ENCODE measurements at places on chromosomes 11 and 22.

GRCh38 chr11:32290783-32291182 lies 144.6 kb downstream of the WT1 start:
- DNase-seq: no peak

GRCh38 chr11:128517451-128518230 lies 69.7 kb downstream of the ETS1 start:
- no peak for DNase-seq

DNA sequence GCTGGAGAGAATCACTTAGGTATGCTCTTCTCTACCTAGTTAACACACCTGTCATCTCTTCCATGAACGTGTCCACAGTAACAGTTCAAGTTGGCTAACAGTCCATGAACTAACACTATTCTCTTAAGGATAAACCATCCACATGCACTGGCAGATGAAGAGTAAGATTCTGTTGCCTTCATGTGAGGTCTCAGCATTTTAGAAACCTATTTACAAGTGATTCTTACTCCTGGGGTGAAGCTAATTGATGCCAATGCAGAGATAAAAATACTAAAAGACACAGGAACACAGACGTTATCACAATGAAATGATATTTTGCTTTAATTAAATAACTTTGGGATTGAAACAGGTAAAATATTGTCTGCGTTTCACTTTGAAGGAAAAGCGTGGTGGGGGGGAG lies 1.3 kb downstream of the LRRC4C start:
- DNase-seq: no peak

DNA sequence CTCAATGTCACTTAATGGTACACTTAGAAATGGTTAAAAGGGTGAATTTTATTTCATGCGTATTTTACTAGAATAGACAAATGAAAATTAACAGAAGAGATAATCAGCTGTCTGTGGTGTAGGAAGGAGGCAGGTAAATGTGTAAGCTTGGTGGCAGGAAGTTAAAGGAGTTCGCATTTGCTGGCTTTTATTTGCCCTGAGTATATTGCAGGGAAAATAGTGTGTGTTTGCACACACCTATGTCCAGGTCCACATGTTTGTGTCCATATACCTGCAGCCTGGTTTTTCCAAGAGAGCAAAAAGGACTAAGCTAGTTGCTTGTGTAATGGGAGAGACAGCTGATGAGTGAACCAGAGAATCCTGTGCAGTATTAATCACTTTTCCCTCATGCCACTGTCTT lies 16.0 kb downstream of the NTM start:
- DNase-seq: no peak

DNA sequence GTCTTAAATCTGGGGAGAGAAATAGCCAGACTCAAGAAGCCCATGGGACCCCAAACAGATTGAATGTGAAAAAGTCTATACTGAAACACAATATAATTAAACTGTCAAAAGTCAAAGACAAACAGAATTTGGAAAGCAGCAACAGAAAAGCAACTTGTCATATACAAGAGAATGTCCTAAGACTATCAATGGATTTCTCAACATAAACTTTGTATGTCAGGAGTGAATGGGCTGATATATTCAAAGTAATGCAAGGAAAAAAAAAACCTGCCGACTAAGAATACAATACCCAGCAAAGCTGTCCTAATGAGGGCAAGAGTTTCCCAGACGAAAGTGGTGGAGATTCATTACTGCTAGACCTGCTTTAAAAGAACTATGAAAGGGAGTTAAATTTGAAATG lies 73.2 kb downstream of the TBC1D22A start:
- no peak for DNase-seq

GRCh38 chr22:17639247-17639741 lies 737 bp downstream of the BCL2L13 start:
- DNase-seq: peak; percentile 51

DNA sequence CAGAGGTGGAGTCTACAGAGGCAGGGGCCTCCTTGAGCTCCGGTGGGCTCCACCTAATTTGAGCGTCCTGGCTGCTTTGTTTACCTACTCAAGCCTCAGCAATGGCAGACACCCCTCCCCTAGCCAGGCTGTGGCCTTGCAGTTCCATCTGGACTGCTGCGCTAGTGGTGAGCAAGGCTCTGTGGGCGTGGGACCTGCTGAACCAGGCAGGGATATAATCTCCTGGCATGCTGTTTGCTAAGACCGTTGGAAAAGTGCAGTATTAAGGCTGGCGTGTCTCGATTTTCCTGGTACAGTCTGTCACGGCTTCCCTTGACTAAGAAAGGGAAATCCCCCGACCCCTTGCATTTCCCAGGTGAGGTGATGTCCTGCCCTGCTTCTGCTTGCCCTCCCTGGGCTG lies 77.7 kb downstream of the GDPD4 start:
- DNase-seq: no peak

DNA sequence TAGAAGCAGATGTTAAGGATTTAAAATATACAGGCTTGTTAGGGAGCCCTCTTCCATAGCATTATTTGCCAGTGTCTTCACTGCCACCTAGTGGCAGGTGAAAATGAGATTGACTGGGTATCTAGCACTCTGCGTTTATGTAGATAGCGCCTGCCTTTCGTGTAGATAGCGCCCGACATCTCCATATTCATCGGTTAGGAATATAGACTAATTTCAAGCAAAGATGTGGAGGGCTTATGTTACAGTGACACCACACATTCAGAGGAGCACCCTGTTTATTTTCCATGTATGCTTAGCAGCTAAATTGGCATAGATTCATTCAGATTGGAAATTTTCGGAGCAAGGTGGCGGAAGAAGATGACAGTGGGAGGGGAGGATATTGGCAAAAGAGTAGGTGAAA lies 72.0 kb downstream of the SLC5A12 start:
- peak; percentile 41 for DNase-seq

DNA sequence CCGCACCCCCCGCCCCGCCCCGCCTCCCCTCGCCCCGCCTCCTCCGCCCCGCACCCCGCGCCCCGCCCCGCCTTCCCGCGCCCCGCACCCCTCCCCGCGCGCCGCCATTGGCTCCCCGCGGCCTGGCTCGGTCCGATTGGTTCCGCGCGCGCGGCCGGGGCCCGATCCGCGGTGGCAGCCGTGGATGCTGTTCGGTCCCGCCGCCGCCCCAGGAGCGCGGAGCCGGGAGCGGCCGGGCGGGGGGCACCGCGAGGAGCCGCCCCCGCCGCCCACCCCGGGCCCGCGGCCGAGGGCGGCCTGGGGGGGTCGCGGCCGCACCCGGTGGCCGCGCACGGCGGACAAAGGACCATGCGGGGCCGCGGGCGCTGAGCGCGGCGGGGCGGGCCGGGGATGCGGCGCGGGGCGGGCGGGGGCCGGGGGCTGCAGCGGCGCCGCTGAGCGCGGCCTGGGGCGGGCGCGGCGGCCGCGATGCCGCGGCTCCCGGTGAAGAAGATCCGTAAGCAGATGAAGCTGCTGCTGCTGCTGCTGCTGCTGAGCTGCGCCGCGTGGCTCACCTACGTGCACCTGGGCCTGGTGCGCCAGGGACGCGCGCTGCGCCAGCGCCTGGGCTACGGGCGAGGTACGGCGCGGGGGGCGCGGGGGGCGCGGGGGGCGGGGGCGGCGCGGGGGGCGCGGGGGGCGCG lies at the start of gene B4GALNT4:
B4GALNT4 (plus strand) TSS at position 164 of the 683 bp plus-strand sequence; CDS start at position 469, 305 bp downstream.
- no peak for DNase-seq

GRCh38 chr11:33608386-33608785 lies 92.2 kb downstream of the C11orf91 start:
- DNase-seq: no peak

GRCh38 chr22:23197836-23198235 lies 17.5 kb downstream of the BCR start:
- no peak for DNase-seq

- no peak for DNase-seq
Observed at GRCh38 chr11:111135101-111135500, 110.4 kb upstream of the POU2AF2 start.

DNA sequence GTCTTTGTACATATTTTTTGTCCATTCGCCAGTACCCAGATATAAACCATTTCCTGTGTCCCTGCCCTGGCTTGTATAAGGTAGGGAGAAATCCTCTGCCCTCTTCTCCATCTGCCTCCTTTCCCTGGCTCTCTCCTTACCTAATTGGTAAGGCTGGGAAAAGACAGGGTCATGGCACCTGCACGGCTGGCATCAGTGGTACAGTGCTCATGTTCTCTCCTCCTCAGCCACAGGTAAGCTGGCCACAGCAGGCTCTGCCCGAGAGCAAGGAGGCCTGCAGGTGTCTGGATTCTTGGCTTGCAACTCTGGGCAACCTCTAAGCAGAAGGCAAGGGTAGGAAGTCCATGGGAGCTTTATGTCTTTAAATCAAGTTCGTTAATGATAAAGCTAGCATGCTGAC lies 419.9 kb downstream of the BUD13 start:
- DNase-seq: no peak

- no peak for DNase-seq
Observed at GRCh38 chr11:128886406-128887124, 4.6 kb upstream of the KCNJ5 start.

DNA sequence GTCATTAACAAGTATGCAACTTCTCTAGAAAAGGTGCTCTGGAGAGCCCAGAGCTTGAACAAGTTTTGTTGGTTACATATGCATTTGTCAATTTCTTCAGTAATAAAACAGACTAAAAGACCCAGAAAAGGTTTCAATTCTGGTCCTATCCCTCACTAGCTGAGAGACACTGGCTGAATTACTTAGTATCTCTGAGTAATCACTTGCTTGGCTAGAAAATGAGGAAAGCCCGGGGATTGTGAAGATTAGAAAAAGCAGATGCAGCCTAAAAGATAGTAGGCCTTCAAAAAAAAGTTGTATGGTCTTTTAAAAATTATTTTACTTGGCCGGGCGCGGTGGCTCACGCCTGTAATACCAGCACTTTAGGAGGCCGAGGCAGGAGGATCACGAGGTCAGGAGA lies 41.2 kb downstream of the MAPK1 start:
- no peak for DNase-seq

DNA sequence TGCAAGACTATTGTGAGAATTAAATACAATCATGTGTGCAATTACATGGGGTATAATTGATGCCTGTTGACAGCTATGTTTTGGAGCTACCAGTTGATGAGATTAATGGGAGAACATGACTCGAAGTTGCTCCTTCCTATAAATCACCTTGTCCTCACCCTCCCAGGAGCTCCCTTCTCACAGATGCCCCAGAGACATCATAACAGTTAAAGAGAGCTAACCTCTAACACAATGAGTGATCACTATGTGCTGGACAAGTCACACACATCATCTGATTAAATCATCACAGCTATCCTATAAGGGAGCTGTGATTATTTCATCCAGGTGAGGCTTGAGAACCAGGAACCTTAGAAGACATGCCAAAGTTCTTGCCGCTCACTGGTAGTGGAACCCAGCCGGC lies 394.2 kb downstream of the NTM start:
- no peak for DNase-seq

GRCh38 chr11:9070749-9071491 lies 20.5 kb downstream of the SCUBE2 start:
- no peak for DNase-seq

GRCh38 chr11:112315057-112315720 lies 54.5 kb upstream of the PLET1 start:
- DNase-seq: no peak

DNA sequence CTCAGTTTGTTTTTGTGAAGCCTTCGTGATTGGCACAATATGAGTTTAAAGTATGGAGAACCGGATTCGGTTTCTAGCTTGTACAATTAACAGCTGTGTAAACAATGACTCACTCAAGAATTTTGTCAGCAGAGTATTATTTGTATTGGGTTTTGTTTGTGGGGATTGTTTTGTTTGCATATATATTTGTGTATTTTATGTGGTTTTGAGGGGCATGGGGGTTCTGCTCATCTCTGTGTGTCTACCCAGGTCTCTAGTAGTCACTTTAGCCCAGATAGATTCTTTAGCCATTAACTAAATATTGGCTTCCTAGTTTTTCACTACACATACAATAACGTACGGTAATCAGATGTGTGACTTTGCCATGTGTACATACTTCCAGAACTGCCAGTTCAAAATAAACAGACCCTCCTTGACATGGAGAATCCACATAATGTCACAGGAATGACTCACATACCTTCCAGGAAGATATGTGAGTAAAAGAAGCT lies 7.5 kb upstream of the MS4A7 start:
- DNase-seq: no peak

DNA sequence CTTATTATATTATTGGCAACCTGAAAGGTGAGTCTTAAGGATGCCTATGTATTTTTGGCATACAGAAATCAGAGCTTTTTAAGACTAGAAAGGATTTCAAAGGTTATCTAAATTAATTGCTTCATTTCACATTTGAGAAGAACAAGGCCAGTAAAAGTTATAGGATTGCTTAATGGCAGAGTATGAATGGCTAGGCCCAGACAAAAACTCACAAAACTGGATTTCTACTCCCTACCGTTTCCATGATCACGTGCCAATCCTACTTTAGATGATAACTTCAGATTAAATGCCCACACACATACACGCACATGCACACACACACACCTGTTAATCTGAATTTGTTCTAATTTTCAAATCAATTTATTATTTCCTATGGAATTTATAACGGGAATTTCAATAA lies 1.8 kb upstream of the PDE3B start:
- DNase-seq: no peak

DNA sequence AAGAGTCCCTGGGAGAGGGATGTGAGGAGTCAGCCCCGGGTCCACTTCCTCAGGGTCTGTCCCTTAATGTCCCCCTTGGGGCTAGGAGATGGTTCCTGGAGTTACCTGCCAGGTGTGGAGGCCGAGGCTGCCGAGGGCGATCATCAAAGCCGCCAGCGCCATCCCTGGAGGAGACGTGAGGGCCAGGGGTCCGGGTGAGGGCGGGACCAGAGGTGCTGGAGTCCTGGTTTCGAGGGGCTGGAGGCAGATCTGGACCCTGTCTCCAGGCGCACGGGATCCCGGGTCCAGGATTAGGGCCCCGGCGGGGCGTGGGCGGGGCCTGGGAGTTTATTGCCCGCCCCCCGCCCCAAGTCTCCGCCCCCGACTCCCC lies at the start of gene ART5:
ART5 (minus strand) TSS at position 292 of the 370 bp plus-strand sequence; CDS start at position 162, 130 bp downstream.
- no peak for DNase-seq

DNA sequence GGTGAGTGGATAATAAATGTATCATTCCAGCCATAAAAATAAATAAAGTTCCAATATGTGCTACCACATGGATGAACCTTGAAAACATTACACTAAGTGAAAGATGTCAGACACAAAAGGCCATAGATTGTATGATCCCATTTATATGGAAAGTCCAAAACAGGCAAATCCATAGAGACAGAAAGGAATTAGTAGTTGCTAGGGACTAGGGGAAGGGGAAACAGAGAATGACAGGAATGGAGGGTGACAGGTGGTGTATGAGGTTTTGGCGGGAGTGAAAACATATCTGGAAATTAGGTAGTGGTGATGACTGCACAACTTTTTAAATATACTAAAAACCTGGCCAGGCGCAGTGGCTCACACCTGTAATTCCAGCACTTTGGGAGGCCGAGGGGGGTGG lies 15.2 kb upstream of the CARD10 start:
- no peak for DNase-seq

GRCh38 chr11:127340438-127340837 lies 339.9 kb upstream of the KIRREL3 start:
- DNase-seq: no peak
